ENCODE measurements at places on chromosomes 5 and 9. TPM values are rescaled to one million over a fixed set of nuclear protein-coding genes. Genes with fewer than 3 reads are reported as not detected.

The NTRK2 gene
- total RNA-seq, result 26.6 TPM

The FABP6 gene
- not detected for total RNA-seq

The CAVIN4 gene
- 172 TPM for total RNA-seq

The ITGA2 gene
- 15.7 TPM for total RNA-seq

The KCNIP1 gene
- total RNA-seq, result 4.2 TPM

The F2R gene
- total RNA-seq, result 13.0 TPM

Measured in skeletal muscle tissue (tissue), 5 donors.